ENCODE measurements at places on chromosomes 7 and 10.

DNA sequence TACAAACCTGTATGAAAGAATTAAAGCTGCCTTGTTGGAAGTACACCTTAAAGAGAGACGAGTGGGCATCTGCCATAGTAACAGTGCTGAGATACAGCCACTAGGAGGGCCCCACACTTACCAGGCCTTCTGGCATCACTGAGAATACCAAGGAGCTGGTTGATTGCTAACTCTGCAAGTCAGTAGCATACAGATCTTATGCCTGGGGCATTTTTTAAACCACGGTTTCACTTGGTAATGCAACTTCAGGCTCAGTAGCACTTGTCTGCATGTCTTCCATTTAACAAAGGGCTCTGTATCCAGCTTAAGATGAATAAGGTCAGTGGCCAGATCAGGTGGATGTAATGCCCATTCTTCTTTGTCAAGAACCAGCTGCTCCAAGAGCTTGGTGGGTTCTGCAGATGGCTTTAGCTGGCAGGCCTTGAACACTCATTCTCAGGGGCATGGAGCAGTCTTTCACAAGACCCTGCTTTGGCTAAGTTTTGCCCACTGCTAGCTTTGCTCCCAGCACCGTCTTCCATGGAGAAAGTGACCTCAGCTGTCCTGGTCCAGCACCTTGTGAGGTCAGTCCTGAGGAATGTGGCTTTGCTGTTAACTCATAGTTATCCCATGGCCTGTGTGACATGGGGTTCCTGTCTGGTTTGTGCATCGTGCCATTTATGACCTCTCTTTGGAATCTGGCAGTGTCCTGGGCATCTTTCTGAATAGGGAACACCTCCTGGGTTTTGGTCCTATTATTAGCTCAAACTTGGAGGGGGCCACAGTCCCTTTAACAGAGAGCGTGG lies 68.1 kb downstream of the BMPER start:
- no peak for DNase-seq

DNA sequence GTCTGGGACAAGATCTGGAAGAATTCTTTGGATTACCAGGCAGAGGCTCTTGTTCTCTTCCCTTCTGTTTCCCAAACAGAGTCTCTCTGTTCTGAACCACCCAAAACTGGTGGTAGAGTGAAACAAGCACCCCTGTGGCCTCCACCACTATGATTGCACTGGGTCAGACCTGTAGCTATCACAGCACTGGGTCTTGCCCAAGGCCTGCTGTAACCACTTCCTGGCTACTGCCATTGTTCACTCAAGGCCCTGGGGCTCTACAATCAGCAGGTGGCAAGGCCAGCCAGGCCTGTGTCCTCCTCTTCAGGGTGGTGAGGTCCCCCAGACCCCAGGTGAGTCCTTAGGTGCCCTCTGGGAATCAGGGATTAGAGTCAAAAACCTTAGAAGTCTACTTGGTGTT lies 4.1 kb upstream of the LRRC17 start:
- no peak for DNase-seq

- no peak for DNase-seq
Measured at GRCh38 chr7:55548295-55548731, 24.0 kb downstream of the VOPP1 start.

- no peak for DNase-seq
Measured at GRCh38 chr10:65496541-65496940, 1429.3 kb upstream of the LRRTM3 start.

GRCh38 chr10:35921866-35922350 lies 279.8 kb upstream of the FZD8 start:
- no peak for DNase-seq

DNA sequence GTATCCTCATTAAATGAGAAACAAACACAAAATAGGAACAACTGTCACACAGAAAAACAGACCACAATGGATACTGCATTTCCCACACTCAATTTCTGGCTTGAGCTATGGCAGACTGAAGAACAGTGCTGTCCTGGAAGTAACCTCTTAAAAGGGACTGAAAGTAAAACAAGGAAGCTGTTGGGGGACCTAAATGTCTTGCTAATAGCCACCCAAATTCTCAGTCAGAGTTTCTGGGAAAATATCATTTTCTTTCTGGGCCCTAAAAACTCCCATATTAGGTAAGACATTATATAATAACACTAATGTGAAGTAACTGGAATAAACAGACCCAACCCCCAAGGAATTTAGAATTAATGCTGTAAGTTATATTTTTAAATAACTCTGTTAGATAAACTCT lies 80.9 kb upstream of the TFEC start:
- no peak for DNase-seq

DNA sequence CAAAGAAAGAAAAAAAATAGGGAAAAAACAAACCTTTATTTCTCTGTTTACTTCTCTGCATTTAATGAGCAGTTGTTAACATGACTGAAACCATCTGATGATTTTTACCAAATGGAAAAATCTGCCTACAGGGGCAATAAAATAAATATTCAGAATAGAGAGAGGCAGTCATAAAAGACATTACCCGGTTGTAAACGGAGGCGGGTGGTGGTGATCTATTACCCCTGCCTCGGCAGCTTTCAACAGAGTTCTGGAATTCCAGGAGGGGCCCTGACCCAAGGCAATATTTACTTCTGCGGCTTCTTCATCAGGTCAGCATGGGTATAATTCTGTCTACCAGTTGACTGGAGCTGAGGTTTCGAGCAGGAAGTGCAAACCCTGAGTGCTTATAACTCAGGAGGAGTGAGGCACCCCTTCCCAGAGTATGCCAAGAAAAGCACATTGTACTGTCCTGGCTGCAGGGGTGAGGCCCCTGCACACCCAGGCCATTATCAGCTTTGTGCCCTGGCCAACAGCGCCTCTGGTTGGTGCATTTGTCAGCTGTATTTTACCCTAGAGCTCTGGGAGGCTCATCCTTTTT lies 8.2 kb upstream of the CXCL12 start:
- no peak for DNase-seq

DNA sequence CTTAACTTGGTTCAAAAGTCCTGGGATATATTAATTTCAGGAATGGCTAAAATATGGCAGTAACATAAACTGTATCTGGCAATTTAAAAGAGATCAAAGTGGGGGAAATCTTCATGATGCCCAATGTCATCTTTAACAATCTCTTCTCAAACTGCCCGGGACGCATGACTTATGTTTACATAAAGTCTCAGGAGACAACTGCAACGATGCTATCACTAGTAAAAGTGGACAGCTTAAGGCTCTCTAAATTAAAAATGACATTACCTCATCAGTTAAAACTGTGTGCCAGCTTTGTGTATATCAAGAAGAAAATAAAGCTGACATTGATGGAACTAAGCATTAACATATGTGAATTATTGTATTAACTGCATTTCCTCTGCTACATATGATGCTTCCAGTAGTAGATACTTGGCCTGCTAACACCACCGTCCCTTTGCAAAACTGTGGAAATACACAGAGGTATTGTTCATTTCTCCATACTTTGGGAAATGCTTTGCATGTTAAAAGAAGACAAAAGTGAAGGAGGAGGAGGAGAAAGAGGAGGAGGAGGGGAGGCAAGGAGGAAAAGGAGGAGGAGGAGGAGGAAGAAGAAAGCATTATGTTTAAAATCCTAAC lies 62.4 kb downstream of the NRP1 start:
- DNase-seq: no peak

GRCh38 chr7:30252885-30253795 lies 31.3 kb upstream of the ZNRF2 start:
- DNase-seq: no peak

DNA sequence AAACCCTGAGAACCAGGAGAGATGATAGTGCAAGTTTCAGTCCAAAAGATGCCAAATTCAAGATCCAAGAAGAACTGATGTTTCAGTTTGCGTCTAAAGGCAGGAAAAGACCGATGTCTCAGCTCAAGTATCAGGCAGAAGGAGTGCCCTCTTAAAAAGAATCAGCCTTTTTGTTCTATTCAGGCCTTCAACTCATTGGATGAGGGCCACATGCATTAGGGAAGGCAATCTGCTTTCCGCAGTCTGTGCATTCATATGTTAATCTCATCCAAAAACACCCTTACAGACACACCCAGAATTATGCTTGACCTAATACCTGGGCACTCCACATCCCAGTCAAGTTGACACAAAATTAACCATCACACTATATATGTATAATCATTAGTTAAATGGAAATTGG lies 45.2 kb downstream of the DNAJB9 start:
- DNase-seq: no peak

DNA sequence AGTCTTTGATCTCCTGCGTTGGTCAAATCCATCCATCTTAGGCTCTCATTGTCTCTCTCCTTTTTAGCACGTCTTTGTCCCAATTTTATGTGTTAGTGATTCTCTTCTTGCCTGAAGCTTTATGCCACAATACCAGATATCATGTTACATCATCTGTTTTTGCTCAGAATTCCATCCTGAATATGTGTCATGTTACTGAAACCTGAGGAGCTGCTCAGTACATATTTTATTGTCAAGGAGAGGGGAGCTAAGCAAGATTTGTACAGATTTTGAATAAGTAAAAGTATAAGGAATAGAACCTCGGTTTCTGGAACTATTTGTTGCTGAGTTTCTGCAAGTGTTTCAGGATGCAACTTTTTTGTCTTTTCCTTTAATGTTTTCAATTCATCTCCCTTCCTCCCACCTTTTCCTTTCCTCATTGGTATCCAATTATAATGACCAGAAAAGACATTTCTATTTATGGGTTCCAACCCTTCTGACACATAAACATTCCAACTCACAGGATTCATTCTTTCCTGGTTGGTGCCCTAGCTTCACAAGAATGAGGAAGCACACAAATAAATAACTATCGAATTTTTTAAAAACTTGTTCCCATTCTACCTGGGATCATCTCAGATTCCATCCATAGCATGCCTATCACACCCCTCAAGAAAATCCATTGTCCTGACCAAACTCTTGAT lies 291.8 kb downstream of the CRPPA start:
- DNase-seq: no peak

DNA sequence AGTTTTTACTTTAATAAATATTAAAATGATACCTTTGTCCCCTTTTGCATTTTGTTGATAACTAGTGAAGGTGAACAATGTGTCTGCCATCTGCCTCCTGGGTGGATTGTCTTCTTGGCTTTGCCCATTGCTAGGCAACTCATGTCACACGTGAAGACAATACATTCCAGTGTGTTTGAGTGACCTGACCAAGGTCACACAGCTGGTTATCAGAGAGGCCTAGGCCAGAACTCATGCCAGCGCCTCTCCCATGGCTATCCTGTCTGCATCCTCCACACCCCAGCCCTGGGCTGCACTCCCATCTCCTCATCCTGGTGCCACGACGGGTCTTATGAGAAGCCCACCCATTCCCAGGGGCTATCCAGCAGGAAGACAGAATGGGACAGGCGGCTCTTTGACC lies 108.7 kb downstream of the PLCE1 start:
- no peak for DNase-seq

GRCh38 chr7:97418312-97418711 lies 300.8 kb downstream of the SDHAF3 start:
- no peak for DNase-seq

DNA sequence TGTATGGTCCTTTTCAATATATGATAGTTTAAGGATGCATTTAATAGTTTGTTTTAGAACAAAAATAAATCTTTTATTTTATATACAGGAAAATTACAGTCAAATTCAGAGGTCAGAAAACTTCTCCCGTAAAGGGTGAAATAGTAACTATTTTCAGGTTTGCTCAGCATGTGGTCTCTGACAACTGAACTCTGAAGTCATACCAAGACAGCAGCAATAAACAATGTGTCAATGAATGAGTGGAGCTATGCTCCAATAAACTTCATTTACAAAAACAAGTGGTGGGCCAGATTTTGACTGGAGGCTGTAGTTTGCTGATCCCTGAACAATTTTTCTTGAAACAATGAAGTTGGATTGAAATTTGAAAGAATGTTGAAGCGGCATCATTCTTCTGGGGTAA lies 123.6 kb downstream of the ZNF248 start:
- no peak for DNase-seq

DNA sequence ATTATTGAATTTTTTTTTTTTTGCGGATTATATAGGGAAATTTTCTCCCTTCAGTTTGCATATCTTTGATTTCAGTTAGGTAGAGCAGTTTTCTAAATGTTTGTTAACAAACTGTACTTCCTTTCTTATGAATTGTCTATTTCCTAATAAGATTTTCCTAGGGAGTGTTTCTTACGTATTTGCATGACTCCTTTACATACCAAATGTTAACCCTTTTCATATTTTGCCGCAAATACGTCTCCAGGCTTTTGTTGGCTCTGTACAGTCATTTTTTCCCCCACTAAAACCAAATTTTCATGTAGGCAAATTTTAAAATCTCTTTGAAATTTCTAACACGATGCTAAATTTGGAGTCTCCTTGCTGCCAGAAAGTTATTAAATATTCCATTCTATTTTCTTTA lies 1.9 kb upstream of the FRAT2 start:
- no peak for DNase-seq

- DNase-seq: no peak
Measured at GRCh38 chr7:36598054-36598674, 126.1 kb downstream of the AOAH start.

- no peak for DNase-seq
Measured at GRCh38 chr7:92661651-92662050, 71.5 kb upstream of the FAM133B start.

- DNase-seq: no peak
Measured at GRCh38 chr10:74306227-74306982, 155.4 kb downstream of the ADK start.

GRCh38 chr10:125363791-125364190 lies 203.4 kb upstream of the CTBP2 start:
- no peak for DNase-seq

- no peak for DNase-seq
Measured at GRCh38 chr7:86558680-86559501, 84.8 kb upstream of the GRM3 start.

DNA sequence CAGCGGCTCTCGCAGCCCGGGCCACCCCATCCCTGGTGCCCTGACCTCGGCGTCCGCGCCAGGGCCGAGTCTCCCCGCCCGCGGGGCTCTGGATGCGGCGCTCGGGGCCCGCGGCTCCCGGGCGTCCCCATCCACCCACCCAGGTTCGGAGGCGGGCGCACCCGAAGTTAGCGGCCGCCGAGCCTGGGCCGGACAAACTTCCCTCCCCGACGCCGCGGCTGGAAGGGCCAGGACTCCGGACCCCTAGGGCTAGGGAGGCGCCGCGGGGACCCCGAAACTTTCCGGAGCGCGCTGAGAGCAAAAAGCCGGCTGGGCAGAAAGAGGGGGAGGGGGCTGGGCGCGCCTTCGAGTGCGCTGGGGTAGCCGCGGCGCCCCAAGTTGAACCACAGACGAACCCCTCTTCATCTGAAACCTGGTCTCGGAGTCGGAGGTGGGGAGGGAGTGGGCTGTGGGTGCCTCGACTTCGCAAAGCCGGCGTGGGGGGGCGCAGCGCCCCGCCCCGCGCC lies 3.7 kb upstream of the ELFN1 start:
- DNase-seq: no peak

DNA sequence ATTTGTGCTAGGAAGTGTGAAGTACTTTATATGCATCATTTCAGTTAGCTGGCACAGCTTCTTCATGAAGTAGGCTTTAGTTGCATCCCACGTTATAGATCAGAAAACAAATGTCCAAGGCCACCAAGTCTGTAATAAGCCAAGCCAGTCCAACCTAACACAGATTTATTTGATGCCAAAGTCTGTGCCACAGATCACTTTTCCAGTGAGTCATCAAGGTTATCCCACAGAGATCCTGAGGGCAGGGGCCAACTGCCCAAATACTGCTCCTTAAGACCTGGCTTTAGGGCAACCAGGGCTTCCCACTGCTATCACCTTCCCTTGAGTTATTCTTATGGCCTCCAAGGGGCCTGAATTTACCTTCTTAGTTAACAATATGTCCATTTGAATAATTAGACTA lies 1340.4 kb downstream of the XPNPEP1 start:
- DNase-seq: no peak

GRCh38 chr10:86321568-86321967 lies 45.0 kb downstream of the GRID1 start:
- no peak for DNase-seq
